ENCODE measurements at places on chromosomes 11 and 22. TPM values are rescaled to one million over a fixed set of nuclear protein-coding genes. Genes with fewer than 3 reads are reported as not detected.

- H3K27ac ChIP-seq, result no peak overlapping the region
- H3K4me1 ChIP-seq, result peaks cover 7% of the 10 kb centered on the region
- no peaks in the 10 kb centered on the region for H3K27me3 ChIP-seq
- H3K4me3 ChIP-seq, result no peak overlapping the region
These were observed 334.0 kb upstream of the ARHGAP42 start for GRCh38 chr11:100353083-100353482.

DNA sequence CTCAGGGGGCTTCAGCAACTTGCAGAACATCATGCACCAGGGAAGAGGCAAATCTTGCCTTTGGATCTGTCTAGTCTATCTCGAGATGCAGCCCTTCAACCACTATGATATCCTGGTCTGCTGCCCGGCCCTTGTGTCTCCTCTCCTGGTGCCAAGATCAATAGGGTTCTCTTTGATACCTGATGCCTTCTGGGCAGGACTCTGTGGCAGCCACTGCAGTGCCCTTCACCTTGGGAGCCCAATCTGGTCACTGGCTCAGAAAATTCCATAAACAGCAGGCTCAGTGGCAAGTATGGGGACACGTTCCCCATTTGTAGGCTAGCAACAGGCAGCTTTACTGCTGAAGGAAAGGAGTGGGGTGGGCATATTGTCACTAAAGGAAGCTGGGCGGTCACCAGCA is 23.4 kb downstream of the SYN3 start:
- H3K27ac ChIP-seq, result no peak overlapping the region
- H3K36me3 ChIP-seq, result no peaks in the 10 kb centered on the region
- peaks cover 64% of the 10 kb centered on the region for H3K27me3 ChIP-seq
- no peak for DNase-seq
- no peaks in the 10 kb centered on the region for H3K4me1 ChIP-seq

- peaks cover 9% of the 10 kb centered on the region for H3K36me3 ChIP-seq
- peaks cover 20% of the 10 kb centered on the region for H3K4me1 ChIP-seq
- no peaks in the 10 kb centered on the region for H3K27me3 ChIP-seq
These were observed 9.1 kb upstream of the SREBF2 start for GRCh38 chr22:41823797-41824196.

DNA sequence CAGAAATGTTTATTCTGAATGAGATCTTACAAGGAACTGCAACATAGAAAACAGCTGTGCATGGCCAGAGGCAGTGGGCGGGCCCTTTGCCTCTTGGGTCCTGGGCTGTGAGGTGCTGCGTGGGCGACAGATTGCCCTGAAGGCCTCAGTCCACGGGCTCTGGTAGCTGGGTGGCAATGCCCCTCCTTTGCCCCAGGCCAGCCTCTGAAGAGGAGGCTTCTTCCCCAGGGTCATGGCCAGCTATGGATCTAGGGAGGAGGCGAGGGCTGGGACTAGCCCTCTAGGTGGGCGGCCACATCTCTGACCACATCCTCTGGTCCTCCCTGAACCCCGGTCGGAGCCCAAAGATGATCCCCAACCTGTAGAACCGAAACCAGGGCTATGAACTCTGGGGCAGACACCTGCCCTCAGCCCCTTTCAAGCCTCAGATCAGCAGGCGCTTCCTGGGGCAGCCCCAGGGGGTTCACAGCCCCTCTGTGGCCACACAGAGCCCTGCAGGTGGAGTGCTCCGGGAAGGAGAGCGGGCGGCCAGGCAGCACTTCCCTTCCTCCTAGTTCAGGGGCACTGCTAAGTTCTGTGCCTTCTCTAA is 6.6 kb upstream of the CDC42BPG start:
- H3K36me3 ChIP-seq, result peaks cover 61% of the 10 kb centered on the region
- no peak overlapping the region for H3K27ac ChIP-seq
- H3K4me3 ChIP-seq, result no peak overlapping the region
- H3K4me1 ChIP-seq, result peaks cover 70% of the 10 kb centered on the region

DNA sequence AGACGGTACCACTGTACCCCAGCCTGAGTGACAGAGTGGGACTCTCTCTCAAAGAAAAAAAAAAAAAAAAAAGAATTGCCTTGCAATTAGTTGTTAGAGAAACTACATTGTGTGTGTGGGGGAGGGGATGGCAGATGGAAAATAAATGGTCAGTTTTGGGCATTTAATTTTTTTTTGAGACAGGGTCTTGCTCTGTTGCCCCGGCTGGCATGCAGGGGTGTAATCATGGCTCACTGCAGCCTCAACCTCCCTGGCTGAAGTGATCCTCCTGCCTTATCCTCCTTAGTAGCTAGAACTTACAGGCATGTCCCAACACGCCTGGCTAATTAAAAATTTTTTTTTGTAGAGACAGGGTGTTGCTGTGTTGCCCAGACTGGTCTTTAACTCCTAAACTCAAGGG is 36.4 kb downstream of the WEE1 start:
- peaks cover 23% of the 10 kb centered on the region for H3K36me3 ChIP-seq
- DNase-seq, result no peak
- H3K27me3 ChIP-seq, result no peaks in the 10 kb centered on the region

GRCh38 chr11:33057284-33057683 is 17.9 kb downstream of the TCP11L1 start:
- H3K27me3 ChIP-seq, result no peaks in the 10 kb centered on the region
- DNase-seq, result no peak
- peaks cover 22% of the 10 kb centered on the region for H3K4me1 ChIP-seq
- H3K36me3 ChIP-seq, result peaks cover 5% of the 10 kb centered on the region
- no peak overlapping the region for H3K27ac ChIP-seq
- H3K4me3 ChIP-seq, result no peak overlapping the region

P2RX3 gene
- total RNA-seq, result not detected

MOGAT2 gene
- not detected for total RNA-seq
